ENCODE measurements at places on chromosomes 6 and 20. TPM values are rescaled to one million over a fixed set of nuclear protein-coding genes. Genes with fewer than 3 reads are reported as not detected.

Gene WFDC5
- not detected for total RNA-seq

Gene GTSF1L
- not detected for total RNA-seq

- DNase-seq, result no peak
Observed at GRCh38 chr6:127717384-127717783, 140.4 kb downstream of the C6orf58 start.

- no peak for DNase-seq
Observed at GRCh38 chr20:8855315-8855714, 213.6 kb upstream of the PLCB4 start.

All from cardiac septum (tissue), 1 donor.